ENCODE measurements at places on chromosomes 3 and 15. TPM values are rescaled to one million over a fixed set of nuclear protein-coding genes. Genes with fewer than 3 reads are reported as not detected.

Gene RHOV
- total RNA-seq: 2.7 TPM

Gene GPR176
- total RNA-seq: 198 TPM

Gene TAGLN3
- 7.2 TPM for total RNA-seq

Gene CTXND1
- not detected for total RNA-seq

Gene ZSCAN29
- 38.6 TPM for total RNA-seq

Gene ITIH1
- total RNA-seq: not detected

Gene IQGAP1
- total RNA-seq: 133 TPM

Gene GASK1A
- 7.9 TPM for total RNA-seq

Gene TFRC
- 161 TPM for total RNA-seq

Gene GUCA1C
- total RNA-seq: not detected

Gene SMCO1
- not detected for total RNA-seq

Gene PIGX
- 14.9 TPM for total RNA-seq

Gene CHRNA7
- 7.5 TPM for total RNA-seq

Gene ALPK3
- total RNA-seq: 19.2 TPM

Gene NR2C2
- 43.1 TPM for total RNA-seq

Gene ST3GAL6
- total RNA-seq: 6.1 TPM

Gene GOLGA6L7
- not detected for total RNA-seq

Gene CMSS1
- 65.9 TPM for total RNA-seq

Gene FAM3D
- total RNA-seq: not detected

All from H1 (cell line).